ENCODE measurements at places on chromosomes 11 and 22.
A peak's percentile ranks its signal among the peaks of the same experiment; 100 is the strongest.

GRCh38 chr11:57456960-57457642, 3.2 kb upstream of the RTN4RL2 start:
- peak; percentile 47 for DNase-seq

GRCh38 chr11:26194881-26195280, 137.0 kb upstream of the ANO3 start:
- no peak for DNase-seq

- DNase-seq: no peak
Observed at GRCh38 chr22:50531546-50531961, 1.7 kb upstream of the TYMP start.

GRCh38 chr22:45878051-45878781, 98.7 kb downstream of the WNT7B start:
- DNase-seq: no peak

DNA sequence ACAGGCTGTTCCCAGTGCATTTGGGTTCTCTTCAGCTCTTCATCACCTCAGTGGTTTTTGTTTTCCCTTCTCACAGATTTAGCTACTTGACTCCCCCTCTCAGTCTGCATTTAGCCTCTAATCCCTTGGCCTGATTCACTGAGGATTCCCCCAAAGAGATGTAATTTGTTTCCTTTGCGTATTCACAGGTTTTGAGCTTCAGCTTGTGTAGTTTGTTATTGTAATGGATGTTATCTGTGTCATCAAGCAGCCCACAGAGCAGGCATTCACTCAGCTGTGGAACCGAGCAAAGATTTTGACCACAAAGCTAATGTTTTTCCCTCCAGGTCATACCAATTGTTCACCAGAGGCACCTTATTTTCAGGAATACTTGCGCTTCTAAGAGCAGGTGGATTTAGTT, 6.4 kb upstream of the ME3 start:
- DNase-seq: no peak

- DNase-seq: no peak
Observed at GRCh38 chr11:72634016-72634415, 40.2 kb downstream of the PDE2A start.

DNA sequence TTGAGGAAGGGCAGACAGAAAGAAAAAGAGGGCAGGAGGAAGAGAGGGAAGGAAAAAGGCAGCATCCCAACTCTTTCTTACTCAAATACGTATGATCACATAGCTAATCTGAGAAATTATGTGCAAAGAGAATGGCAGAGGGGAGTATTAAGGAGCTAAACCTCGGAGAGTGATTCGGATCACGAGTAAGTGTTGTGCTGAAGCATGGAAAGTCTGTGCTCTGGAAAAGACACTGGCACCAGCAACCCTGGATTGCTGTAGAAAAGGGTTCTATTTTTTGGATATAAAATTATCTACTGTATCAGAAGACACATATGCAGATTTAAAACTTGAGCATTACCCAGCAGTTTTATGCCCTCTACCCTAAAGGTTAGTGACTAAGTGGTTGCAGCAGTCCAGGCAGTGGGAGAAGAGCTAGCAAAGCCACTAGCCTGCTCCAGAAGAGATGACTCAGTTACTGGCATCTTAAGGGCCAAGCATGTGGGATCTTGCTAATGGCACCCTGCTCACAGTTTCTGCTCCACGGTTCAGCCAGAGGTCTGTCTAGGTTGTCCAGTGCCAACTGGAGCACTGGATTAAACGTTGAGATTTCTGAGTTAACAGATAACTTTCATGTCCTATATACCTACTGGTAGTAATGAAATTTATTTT, 151.7 kb downstream of the SWAP70 start:
- DNase-seq: no peak

GRCh38 chr11:2525941-2526807, 81.4 kb downstream of the KCNQ1 start:
- no peak for DNase-seq

DNA sequence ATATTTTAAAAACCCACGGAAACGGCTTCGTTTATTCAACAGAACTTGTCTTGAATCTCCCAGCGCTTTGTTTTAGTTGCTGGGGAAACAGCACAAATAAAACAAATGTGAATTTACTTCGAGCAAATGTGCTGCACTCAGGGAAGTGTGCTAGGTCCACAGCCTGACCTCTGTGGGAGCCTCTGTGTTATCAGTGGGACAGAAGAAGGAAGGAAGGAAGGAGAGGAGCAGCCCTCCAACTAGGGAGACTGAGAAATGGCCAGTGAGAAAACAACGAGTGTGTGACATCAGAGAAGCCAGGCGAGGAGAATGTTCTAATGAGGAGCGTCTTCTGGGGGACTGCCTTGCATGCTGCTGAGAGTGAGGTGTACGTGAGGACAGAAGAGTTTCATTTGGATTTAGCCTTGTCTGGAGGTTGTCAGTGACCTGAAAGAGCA, 42.7 kb downstream of the PPP6R3 start:
- no peak for DNase-seq

DNA sequence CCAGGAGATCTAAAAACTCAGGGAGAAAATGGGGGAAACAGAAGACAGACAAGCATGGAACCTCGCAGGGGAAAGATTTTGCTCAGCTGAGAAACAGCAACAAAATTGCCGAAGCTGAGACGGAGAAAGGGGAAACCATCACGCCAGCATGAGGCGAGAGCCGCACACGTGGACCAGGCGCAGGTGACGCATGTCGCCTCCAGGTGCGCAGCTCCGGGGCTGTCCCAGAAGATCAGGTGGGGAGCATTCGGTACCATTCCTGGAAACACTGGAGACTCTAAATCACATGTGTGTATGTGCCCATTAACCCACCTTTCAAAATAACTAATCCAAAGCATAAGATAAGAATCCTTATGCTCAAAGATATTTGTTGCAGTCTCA, 121.7 kb downstream of the BRD1 start:
- DNase-seq: no peak

DNA sequence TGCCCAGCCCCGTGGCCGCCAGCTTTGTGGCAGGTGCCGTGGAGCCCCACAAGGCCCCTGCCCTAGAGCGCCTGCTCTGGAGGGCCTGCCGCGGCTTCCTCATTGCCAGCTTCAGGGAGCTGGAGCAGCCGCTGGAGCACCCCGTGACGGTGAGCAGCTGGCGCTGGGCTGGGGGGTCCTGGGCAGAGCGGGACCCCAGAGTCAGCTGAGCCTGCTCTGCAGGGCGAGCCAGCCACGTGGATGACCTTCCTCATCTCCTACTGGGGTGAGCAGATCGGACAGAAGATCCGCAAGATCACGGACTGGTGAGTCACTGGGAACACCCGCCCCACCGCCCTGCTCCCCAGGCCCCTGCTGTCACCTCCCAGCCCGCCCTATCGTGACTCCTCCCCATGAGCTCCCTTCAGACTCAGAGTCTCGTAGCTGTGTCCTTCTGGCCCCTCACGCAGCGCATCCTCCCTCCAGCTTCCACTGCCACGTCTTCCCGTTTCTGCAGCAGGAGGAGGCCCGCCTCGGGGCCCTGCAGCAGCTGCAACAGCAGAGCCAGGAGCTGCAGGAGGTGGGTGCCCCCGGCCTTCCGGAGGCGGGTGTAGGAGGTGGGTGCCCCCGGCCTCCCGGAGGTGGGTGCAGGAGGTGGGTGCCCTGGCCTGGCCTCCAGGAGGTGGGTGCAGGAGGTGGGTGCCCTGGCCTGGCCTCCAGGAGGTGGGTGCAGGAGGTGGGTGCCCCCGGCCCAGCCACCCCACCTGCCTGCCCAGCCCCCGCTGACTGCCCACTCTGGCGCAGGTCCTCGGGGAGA, 4.7 kb downstream of the TCIRG1 start:
- no peak for DNase-seq

DNA sequence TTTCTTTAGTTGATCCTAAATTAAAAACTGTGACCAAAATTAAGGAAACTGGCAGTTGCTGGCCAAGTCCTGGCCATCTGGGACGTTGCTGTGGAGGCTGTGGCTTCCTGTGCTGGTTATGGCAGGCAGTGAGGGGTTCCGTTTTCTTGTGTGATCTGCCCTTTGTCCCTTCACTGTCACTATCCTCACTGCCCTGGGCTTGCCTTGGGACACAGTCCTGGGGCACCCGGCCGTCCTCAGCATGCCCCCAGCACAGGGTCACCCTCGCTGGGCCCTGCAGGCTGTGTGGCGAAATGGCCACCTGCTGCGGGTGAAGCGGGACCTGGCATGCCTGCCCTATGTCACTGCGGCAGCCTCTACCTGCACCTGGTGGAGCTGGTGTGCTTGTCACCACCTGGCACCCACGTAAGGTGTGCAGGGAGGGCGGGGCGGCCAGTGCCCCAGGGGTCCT, 52.5 kb upstream of the SLC22A12 start:
- no peak for DNase-seq

- no peak for DNase-seq
Observed at GRCh38 chr11:134502153-134502550, 90.1 kb upstream of the B3GAT1 start.

- DNase-seq: no peak
Observed at GRCh38 chr11:1504581-1505290, 18.2 kb upstream of the MOB2 start.

- no peak for DNase-seq
Observed at GRCh38 chr11:13286279-13286821, 8.8 kb downstream of the BMAL1 start.

- no peak for DNase-seq
Observed at GRCh38 chr11:113113801-113114704, 152.8 kb downstream of the NCAM1 start.
